ENCODE measurements at places on chromosomes 4 and X.

DNA sequence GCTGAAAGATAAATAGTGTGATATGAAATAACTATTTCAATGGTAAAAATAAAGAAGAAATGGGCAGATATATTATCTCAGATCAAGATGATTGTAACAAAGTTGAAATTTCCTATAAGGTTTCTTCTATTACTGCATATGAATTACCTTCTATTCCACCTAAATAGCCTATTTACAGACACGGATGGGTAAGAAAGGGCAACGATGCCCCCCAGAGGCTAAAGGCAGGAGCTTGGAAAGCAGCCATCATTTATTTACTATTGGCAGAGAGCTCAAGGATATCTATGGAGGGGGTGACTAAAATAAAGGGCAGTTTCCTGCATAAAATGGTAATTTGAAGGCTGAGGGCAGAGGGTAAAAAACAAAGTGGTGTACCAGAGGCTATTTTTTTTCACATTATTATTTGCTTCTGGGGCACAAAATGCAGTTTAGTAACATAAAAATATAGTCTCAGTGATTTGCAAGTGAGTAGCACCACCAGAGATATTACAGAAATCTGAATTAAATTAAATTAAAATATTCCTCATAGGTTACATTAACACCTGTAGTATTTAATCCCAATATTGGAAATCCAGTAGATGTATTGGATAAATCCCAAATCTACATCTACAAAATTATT, 123.1 kb downstream of the BTC start:
- DNase-seq: no peak

DNA sequence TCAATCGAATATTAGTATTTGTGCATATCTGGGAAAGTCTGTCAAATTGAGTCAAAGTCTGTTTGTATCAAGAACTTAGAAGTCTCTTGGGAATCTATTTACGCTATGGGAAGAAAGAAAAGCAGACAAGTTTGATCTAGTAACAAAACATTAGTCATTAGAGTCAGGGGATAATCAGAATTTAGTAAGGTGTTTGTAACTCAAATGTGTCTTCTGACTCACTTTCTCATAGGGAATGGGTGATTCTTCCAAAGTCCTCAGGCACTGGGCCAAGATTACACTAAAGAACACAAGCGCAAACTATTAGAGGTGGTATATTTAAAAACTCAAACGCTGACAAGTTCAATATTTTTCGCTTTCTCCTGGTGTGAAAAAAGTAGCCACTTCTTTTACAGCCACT, 926.5 kb downstream of the PDHA2 start:
- DNase-seq: no peak

DNA sequence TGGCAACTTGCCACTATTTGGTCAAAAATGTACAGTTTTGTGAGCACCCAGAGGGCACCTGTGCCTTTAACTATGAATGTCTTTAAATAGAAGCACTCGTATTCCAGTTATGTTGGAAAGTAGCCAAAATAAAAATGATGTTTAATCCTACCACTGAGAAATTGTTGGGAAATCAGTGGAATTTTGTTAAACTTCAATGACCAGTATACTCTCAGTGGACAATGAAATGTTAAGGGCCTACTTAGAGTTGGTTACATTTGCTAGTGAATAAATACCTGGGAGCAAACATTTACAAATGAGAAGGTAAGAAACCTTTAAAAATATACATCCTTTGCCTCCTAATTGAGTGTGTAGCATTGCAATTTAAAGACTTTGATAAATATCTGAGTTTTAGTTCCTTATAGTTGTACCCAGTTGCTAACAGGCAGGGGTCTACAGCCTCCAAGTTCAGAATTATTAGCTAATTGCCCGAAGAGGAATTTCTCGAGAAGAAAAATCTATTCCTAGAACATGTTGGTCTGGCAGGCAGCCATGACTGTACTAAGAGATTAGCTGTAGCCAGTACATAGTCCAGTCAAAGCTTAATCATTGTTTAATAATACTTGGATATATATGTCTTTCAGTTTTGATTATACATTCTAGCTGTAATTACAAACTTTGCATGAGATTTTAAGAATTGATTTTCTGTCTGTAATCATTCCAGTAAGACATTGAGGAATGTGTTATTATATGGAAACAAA, 93.2 kb downstream of the IL1RAPL2 start:
- no peak for DNase-seq

- DNase-seq: no peak
These were observed 16.2 kb downstream of the AFF1 start for GRCh38 chr4:86950831-86951525.

GRCh38 chrX:37455381-37455780, 106.2 kb downstream of the PRRG1 start:
- no peak for DNase-seq

DNA sequence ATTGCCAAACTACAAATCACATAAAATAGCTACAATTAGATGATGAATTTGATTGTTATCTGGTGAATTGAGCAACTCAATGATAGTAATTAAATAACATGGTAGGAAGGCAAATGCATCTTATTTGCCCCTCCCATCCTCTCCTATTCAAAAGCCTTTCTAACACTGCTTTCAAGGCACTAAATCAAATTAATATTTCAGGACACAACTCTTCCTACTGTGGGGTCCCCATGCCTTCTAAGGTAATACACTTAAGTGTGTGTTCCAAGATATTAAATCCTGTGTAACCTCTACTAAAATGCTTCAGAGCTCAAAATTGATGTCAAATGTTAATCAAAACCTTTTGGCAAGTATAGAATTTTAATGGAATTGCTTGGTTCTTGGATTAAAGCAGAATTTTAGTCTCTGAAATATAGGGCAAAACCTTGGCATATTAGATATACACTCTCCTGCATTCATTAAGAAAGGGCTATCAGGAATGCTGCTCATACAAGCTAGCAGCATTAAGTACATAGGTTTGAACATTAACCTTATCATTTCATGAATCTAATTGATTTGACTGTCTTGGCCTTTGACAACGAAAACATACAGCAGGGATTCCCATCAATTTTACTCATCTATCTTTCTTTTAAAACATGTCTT, 371.8 kb upstream of the GALNTL6 start:
- no peak for DNase-seq

- DNase-seq: no peak
These were observed 38.0 kb upstream of the GATB start for GRCh38 chr4:151798678-151799416.

DNA sequence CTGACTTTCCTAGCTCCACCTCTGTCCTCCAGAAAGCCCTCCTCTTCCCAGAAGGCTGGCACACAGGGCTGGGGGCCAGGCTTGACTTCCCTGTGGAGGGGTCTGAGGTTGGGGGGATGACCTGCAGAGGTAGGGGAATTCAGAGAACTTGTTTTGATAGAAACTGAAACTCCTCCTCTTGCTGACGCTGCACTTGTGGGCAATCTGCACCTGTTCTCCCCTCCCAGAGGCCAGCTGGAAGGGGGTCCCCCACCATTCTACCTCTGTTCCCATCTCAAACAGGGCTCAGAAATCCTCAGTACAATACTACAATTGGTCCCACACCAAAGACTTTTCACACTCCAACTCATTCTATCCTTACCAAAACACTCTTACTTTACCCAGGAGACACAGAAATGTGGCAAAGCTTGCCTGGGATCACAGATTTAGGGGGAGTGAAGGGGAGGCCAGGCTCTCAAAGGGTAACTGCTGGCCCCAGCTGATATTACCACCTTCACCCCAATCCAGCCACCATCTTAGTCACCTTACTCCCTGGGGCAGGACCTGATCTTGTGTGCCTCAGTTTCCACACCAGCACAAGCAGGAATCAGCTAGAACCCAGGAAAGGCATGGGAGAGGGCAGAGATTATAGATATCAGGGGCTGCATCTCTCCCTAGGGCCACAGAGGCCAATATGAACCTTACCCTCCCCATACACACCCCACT, 18.5 kb downstream of the OTUD5 start:
- no peak for DNase-seq

DNA sequence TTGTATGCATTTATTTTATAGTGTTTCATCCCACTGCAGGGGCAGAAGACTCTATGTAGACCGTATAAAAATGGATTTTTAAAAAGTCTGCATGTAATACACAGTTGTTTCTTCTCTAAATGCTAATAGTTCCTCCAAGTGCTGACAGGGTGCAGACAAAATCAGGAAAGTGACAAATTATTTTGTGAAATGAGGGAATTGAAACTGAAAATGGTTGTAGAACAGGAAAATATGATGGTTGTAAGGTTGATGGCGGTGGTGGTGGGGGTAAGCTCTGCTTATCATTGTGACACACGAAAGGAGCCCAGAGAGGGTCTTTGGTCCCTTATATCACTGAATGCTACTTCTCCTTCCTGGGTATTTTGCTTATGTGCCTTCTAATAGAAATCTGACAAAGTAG, 4.3 kb downstream of the IL15 start:
- no peak for DNase-seq

- DNase-seq: no peak
These were observed 23.5 kb upstream of the PDE6B start for GRCh38 chr4:601612-602558.

- DNase-seq: no peak
These were observed 39.1 kb downstream of the NHS start for GRCh38 chrX:17414027-17414658.

DNA sequence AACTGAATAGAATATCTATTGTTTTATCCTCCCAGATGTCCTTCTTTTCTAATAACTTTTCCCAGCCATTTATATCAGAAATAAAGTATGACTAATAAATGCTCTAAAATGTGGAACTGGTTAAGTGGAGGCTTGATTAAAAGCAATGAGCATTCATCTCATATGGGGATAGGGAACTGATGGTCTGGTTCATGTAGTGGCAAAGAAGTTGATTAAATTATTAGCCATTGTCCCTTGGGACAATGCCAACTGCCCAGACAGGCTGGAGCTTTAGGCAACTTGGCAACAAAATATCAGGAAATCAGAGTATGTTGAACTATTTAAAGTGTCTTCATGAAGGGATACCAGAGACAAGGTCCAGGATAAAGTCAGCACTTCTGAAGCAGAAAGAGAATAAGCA, 24.2 kb downstream of the TRO start:
- DNase-seq: no peak

DNA sequence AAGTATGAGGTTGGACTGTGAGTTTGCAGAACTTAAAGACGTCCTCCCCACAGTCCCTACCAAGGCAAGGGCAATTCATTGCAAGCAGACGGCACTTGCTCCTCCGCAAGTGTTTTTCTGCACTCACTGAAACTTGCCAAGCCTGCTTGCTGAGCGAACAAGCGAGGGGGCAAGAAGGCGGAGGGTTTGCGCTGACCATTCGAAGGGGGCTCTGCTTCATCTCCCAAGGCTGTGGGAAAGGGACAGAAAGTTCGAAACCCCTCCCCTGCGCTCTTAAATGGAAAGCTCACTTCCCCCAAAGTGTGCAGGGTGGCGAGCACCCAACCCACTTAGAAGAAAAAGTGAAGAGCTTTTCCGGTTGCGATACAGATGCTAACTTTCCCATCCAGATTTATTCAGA, 1.4 kb downstream of the MID1 start:
- DNase-seq: no peak

DNA sequence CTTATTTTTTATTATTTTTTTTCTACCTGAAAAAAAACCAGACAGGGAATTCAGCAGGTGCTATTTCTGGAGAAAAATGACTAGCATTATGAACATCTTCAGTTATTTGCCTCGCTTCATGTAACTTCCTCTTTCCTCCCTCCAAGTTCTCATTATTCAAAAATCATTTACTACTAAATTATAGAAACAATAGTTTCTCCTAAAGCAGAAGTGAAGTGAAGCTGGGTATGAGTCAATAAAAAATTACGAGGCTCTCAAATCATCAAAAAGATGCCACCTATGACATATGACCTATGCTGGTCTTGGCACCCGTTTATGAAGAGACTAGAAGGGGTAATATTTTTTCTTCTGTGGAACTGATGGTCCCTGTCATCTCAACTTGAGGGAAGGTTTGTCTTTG, 145.0 kb upstream of the AADAT start:
- no peak for DNase-seq

Data from left forelimb (tissue), 1 donor.